Activated T-cell treated with anti-CD3 and anti-CD28 coated beads, Interleukin-2, amount 50 U/mL, for 48 hours (primary cell): ENCODE measurements at places on chromosomes 2 and 18.

- DNase-seq = no peak
Observed at GRCh38 chr18:63433334-63433866, 11.1 kb upstream of the VPS4B start.

DNA sequence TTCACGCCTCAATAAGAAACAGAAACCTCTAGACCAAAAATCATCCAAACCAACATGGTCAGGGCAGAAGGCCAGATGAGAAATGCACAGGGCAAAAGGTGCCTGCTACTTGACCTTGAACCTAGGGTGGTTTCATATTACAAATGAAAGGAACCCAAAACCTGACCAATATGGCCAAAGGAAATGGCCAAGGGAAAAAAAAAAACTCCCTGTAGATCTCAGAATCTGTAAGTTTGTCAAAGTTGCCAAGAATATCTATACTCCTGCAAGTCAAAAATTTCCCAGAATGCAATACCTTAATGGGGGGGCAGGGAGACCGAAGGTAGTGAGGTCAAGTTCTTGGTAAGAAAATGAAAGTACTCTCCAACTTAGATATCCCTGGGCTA, 47.2 kb downstream of the HIBCH start:
- DNase-seq = no peak

- peak; percentile 49 for DNase-seq
Observed at GRCh38 chr2:55051026-55051866, 995 bp upstream of the RTN4 start.

DNA sequence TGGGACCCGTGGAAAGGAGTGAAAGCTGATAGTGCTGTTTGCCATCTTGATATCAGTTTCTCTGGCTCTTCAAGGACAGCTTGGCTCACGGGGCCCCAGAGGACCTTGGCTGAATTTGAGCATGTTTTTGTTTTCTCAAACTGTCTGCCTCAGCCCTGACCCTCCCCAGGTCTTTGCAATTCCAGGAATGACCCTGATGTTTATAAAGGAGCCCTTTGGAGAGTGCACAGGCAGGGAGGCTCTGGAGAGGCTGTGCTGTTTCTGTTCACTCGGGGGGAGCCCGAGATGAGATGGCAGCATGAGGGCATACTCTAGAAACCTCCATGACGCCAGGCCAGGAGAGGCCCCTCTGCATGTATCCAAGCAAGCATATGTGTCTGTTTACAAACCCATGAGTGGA, 16.4 kb downstream of the IGFBP2 start:
- DNase-seq = no peak

- DNase-seq = no peak
Observed at GRCh38 chr2:206190689-206191088, 31.0 kb downstream of the EEF1B2 start.

- no peak for DNase-seq
Observed at GRCh38 chr18:55189972-55190371, 230.7 kb upstream of the CCDC68 start.

- DNase-seq = no peak
Observed at GRCh38 chr2:72425996-72426395, 278.3 kb upstream of the CYP26B1 start.

- DNase-seq = peak; percentile 57
Observed at GRCh38 chr2:74199871-74200305, 1.5 kb downstream of the MTHFD2 start.

- DNase-seq = no peak
Observed at GRCh38 chr2:45813003-45813941, 161.8 kb downstream of the PRKCE start.

- no peak for DNase-seq
Observed at GRCh38 chr2:9552219-9553178, 3.1 kb downstream of the ADAM17 start.

DNA sequence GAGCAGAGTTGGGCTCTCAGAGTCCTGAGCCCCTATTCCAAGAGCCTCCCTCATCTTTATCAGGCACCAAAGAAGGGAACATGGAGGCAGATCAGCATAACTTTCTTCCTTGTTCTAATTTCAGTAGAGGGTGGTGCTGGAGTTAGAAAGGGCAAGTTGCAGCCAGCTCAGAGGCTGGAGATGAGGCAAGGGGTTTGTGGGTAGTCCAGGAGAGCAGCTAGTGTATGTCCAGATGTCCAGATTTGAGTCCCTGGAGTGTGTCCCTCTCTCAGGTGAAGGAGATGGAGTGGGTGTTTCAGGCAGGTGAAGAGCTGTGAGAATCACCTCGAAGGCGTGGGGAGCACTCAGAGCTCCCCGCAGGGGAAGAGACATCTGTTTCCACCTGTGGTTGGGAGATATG, 478 bp upstream of the PRKAG3 start:
- no peak for DNase-seq

- no peak for DNase-seq
Observed at GRCh38 chr18:45328811-45329210, 286.5 kb upstream of the SLC14A2 start.

DNA sequence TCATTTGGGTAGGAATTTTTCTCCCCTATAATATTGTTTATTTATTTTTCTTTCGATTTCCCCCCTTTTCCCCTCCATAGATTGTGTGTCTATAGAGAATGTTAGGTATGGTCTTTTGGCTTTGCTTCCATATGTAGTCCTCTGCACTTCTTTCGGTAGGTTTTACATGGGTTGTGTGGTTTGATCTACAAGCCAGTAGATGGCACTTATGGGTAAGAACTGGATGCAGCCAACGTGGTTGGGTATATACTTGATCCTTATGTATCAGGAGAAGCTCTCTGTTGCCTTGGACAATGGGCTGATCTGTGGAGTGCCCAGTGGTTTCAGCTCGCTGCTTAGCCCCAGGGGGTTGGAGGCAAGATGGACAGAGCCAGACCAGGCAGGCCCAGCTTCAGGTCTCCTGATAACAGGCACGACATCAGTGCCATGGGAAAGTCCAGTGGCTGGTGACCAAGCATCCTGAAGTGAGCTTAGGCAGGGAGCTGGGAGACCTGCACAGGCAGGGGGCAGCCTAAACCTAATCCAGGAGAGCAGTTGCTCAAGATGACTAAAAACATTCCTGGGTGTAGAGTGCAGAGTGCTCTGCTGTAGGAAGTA, 488.3 kb downstream of the CCDC85A start:
- no peak for DNase-seq

DNA sequence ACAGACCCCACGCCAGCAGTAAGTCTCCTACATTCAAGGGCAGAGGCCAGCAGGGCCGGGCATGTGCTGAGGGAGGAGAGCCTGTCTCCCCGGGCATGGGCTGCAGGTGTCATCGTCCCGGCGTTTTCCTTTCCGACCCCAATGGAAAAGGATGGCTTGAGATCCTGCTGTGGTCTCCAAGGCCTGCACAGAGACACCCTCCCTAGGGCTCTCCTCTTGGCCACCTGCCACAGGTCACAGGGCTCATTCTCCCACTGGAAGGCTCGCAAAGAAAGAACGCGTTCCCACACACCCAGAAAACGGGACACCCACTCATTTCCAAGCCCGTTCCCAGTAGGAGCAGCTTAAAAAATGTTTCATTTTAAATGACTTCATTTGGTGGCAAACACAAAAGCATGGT, 41.0 kb downstream of the DIPK1C start:
- no peak for DNase-seq

GRCh38 chr2:195500879-195501278, 156.1 kb upstream of the SLC39A10 start:
- no peak for DNase-seq

DNA sequence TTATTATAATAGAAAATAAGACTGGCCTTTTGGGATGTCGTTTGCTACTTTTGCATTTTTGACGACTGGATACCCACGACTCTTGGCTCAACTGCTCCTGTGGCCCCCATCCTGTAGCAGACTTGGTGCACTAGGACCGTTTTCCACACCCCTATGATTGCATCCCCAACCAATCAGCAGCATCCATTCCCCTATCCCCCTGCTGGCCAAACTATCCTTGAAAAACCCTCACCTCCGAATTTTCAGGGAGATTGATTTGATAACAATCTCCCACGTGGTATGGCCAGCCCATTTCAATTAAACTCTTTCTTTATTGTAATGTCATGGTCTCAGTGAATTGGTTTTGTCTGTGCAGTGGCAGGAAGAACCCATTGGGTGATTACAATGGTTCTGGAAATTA, 37.9 kb upstream of the TTR start:
- no peak for DNase-seq

DNA sequence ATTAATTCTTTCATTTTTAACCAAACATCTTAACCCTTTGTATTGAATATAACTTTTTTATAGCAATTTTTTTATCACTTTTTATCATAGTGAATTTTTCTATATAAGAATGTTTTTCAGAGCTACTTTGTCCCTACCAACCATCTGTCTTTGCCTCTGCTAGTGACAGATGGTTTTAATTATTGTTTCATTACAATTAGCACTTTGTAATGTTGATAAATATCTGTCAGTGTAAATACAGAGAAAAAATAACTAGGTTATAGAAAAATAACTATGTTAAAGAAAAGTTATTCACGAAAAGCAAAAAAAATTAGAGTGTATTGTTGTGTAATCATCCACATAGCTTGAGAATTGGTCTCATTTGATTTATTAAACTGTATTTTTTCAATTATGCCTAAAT, 91.0 kb upstream of the CDH19 start:
- no peak for DNase-seq

- no peak for DNase-seq
Observed at GRCh38 chr2:149808556-149808955, 221.0 kb upstream of the MMADHC start.

GRCh38 chr2:163191372-163191771, 352.8 kb upstream of the KCNH7 start:
- DNase-seq = no peak

DNA sequence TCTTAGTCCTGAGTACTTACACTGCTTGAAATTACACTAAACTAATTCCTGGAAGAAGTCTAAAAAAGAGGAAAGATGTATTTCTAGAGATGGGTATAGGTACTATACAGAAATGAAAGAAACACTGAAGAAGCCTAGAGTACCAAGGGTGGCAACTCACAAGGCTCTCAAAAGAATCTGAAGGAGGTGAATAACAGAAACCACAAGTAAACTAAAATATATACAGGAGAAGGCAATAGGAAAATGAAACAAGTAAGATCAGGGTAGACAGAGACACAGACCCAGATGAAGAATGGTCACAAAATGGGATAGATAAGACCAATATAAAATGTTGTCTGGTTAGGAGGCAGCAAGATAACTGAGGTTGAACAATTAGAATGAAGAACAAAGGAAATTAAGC, 59.9 kb downstream of the USP37 start:
- no peak for DNase-seq

DNA sequence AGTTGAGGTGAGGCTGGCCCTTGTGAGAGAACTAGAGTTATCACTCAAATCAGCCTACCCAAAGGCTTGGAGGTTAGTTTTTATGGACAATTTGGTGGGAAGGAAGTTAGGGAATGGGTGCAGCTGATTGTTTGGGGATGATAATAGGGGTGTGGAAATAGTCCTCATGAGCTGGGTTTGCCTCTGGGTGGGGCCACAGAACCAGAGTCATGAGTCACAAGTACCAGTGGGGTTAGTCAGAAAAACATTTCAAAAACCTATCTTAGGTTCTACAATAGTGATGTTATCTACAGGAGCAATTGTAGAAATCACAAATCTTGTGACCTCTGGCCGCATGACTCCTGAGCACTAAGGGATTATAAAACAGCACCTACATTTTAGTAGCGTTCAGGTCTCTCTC, 630.1 kb upstream of the PIK3C3 start:
- no peak for DNase-seq

DNA sequence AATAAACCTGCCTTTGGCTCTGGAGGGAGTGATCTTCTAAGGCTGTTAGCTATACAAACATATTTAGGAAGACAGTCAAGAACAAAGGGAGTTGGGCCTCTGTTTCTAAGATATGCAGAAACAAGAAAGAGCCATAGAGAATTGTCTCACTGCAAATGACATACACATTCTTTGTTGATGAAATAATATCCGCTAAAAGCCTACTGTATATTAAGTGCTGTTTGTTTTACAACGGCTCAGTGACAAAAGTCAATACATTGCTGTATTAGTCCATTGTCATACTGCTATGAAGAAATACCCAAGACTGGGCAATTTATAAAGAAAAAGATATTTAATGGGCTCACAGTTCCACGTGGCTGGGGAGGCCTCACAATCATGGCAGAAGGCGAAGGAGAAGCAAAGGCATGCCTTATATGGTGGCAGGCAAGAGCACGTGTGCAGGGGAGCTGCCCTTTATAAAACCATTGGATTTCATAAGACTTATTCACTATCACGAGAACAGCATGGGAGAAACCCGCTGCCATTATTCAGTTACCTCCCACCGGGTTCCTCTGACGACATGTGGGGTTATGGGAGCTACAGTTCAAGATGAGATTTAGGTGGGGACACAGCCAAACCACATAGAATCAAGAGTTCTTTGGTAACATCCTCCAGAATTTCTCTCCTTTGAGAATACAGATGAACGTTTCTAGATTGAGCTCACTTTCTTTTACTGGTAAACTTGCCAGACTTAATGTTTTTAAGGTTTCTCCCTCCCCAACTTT, 157.8 kb downstream of the PIK3C3 start:
- DNase-seq = no peak

DNA sequence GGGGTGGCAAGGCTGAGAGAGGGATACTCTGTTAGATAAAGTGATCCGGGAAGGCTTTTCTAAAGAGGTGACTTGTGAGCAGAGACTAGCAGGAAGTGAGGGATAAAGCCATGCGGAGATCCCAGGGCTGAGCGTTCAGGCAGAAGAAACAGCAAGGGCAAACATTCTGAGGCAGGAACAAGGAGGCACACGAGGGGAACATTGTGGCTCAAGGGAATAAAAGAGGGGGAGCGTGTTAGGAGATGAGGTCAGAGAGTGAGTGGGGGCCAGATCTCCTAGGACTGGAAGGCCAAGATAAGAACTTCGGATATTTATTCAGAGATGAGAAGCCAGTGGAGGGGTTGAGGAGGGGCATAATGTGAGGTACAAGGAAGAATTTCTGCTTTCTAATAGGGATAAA, 67.1 kb downstream of the ACTR2 start:
- DNase-seq = no peak

- DNase-seq = no peak
Observed at GRCh38 chr2:41170589-41170988, 718.7 kb upstream of the SLC8A1 start.

DNA sequence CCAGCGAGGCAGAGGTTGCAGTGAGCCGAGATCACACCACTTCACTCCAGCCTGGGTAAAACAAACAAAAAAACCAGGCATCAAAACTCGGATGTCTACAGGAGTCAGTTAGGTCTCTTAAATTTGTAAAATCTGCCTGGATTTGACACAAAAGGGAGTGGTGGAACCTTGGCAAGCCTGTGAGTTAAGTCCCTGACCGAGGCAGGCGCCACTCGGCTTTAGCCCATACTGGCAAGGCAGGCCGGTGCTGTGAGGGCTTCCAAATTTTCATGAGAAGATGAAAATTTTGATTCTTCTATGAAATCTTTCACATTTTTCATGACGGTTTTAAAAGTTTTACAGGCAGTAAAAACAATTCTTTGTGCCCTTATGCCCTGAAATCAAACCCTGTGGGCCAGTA, 165.8 kb downstream of the FMNL2 start:
- no peak for DNase-seq
